ENCODE measurements at places on chromosomes 7 and 10. TPM values are rescaled to one million over a fixed set of nuclear protein-coding genes. Genes with fewer than 3 reads are reported as not detected.

The SAP25 gene
- 21.0 TPM for total RNA-seq

- no peak for DNase-seq
These were observed 465.5 kb upstream of the KLF6 start for GRCh38 chr10:4250587-4250887.

- DNase-seq, result no peak
These were observed 232.6 kb upstream of the FERD3L start for GRCh38 chr7:19377611-19378344.

The ASB15 gene
- not detected for total RNA-seq

The ARPC1B gene
- 758 TPM for total RNA-seq

- DNase-seq, result no peak
These were observed 87.8 kb downstream of the ABCC2 start for GRCh38 chr10:99870123-99870730.

DNA sequence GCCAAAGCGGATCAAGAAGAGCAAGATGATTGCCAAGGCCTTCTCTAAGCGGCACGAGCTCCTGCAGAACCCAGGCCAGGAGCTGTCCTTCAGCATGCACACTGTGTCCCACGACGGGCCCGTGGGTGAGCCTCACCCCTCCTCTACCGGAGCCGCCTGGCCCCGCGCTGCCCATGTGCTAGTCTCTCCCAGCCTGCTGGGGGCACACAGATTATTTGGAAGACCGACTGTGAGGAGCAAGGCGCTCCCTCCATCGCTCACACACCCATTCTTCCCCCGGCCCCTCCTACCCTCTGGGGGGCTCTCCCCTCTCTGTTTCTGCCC, 13.9 kb upstream of the AHCYL2 start:
- DNase-seq, result no peak

GRCh38 chr10:61929555-61929954, 28.1 kb downstream of the ARID5B start:
- no peak for DNase-seq

DNA sequence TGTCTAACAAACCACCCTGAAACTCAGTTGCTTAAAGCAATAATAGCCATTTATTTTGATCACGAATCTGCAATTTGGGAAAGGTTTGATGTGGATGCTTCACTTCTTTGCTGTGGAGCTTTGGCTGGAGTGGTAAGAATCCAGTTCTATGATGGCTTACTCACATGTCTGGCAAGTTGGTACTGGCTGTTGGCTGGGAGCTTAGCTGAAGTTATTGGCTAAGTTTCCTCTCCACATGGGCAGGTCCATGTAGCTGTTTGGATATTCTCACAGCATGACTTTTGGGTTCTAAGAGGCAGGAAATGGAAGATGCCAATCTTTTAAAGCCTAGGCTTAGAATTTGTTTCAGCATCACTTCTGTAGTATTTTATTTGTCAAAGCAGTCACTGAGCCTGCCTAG, 277.6 kb upstream of the NRP1 start:
- no peak for DNase-seq

DNA sequence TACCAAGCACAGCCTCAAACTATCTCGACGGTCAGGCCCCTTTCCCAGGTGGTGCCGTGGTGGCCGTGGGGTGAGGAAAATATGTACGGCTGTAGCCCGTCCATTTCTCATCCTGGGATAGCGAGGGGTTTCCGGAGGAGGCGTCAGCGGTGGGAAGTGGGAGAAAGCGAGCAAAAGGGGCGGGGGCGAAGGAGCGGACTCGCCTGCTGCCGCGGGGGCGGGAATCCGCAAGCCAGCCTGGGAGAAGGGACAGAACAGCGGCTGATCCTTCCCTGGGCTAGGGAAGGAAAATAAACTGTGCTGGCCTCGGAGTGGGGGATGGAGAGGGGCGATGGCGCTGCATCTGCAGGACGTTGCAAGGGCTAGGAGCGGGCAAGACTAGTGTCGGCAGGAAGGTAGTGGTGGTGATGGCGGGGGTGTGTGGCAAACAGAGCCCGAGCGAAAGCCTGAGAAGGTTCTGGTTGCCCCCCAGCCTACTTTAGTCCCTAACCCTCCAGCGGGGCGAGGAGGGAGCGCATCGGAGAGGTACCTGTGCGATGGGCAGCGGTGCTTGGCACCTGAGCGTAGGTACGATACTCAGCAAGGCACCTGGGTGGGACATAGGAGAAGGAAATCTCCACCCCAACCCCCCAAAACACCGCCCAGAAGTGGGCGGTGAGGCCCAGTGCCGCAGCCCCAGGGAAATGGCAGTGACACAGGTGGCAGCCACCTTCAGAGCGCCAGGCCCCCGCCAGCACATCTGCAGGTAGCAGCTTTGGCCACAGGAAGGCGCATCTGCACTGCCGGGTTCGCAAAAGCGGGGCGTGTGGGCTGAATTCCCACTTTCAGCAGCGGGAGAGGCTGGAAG, 49.9 kb upstream of the STEAP1B start:
- peak; percentile 88 for DNase-seq

The CDHR1 gene
- total RNA-seq, result 10.6 TPM

GRCh38 chr7:75639071-75639885, 99.5 kb downstream of the HIP1 start:
- DNase-seq, result peak; percentile 86

- DNase-seq, result no peak
These were observed 90.1 kb downstream of the CREB5 start for GRCh38 chr7:28502408-28502807.

- no peak for DNase-seq
These were observed 100.4 kb downstream of the RGS10 start for GRCh38 chr10:119441921-119442757.

- DNase-seq, result no peak
These were observed 28.3 kb downstream of the STMP1 start for GRCh38 chr7:135690566-135690965.

DNA sequence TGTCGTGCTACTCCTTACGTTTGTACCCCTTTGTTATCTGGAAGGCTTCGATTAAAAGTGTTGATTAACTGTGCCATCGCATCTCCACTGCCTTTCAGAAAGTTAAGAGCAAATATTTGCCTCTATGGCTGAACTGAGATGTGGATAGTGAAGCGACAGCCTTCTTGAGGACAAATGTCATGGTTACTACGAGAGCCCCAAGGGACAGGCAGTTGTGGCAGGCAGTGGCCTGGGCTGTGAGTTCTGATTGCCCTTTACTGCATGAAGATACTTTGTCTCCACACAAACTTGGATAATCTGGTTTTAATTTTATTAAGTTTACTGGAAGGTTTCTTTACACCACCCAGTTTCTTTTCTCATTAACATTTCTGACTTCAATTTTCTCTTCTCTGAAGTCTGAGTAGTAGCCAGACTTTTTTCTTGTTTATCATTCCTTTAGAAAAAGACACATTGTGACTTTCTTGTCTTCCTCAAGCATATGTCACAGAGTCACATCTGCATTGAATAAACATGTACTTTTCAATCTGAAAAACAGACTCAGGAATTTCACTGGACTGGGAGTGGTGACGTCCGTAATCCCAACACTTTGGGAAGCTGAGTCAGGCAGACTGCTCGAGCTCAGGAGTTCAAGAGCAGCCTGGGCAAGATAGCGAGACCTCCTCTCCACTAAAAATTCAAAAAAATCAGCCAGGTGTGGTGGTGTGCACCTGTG, 1.5 kb downstream of the TAS2R41 start:
- no peak for DNase-seq

GRCh38 chr10:16063350-16063749, 203.0 kb upstream of the MINDY3 start:
- DNase-seq, result no peak

The CLDN3 gene
- not detected for total RNA-seq

DNA sequence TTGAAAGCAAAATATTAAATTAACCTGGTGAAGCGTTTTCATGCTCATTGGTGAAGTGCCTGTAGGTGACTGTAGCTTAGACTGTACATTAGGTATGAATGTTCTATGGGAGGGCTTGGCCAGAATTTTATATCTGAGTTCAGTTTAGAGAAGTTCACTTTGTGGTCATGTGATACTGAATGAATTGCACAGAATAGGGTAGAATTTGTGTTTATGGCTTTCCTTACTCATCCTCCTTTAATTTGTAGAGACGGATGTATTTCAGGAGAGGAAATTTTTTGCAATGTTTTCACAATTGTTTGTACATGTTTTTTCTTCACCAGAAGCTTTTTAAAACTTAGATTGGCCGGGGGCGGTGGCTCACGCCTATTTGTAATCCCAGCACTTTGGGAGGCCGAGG, 32.3 kb downstream of the REEP3 start:
- DNase-seq, result no peak

- DNase-seq, result peak; percentile 86
These were observed 25.5 kb downstream of the FAM107B start for GRCh38 chr10:14749070-14749809.

DNA sequence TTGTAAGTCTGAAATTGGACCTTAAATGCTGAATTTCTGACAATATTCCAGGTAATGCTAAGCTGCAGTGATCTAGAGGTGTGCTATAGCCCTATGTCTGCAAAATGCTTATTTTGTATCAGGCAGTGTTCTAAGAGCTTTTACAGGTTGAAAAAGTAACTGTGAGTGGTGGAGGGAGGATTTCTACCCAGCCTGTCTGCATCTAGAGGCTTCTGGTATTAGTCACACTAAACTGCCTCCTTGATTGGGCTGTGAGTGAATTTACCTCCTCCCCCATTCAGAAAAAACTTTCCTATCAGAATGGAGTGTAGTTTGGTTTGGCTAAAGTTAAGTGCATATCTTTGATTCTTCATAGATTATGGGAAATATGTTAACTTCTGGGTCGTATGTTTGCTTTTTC, 56.8 kb downstream of the BBS9 start:
- DNase-seq, result no peak

- no peak for DNase-seq
These were observed 17.4 kb downstream of the FOXP2 start for GRCh38 chr7:114432061-114432460.

DNA sequence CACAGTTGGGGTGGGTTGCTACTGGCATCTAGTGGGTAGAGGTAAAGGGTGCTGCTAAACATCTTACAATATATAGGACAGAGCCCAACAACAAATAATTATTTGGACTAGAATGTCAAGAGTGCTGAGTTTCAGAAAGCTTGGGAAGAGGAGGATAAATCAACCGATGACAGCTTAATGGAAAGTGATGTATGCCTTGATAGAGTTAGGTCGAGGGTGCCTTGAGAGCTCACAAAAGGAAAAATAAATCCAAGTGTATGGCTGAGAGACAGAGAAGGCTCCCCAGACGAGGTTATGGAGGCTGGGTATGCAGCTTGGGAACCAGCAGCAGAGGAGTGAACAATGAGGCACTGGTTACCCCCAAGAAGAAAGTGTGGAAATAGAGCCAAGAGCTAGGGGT, 211.1 kb downstream of the HDAC9 start:
- no peak for DNase-seq

- no peak for DNase-seq
These were observed 240.3 kb downstream of the IPMK start for GRCh38 chr10:58027426-58027825.

- DNase-seq, result no peak
These were observed 47.4 kb downstream of the FHIP2A start for GRCh38 chr10:114868870-114869519.

The FAM131B gene
- total RNA-seq, result 0.74 TPM

The CPVL gene
- 141 TPM for total RNA-seq

- no peak for DNase-seq
These were observed 165.0 kb upstream of the ASAH2 start for GRCh38 chr10:50416181-50416824.

GRCh38 chr10:11020548-11020942, 2.9 kb downstream of the CELF2 start:
- no peak for DNase-seq

DNA sequence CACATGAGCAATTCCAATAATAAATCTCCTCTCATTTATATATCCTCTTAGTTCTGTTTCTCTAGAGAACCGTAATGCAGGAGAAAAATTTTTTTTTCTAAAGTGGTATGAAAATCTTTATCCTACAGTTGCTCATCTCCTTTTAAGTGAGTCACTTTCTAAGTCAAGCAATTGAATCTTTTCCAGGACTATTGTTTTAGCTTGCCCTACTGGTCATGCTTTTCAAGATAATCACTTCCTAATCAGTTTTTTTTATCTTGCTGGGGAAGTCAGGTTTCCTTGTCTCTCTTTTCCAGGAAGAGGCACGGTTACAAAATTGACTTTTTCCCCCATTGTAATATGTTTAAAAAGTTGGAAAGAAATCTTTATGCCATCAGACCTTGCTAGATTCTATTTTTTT, 44.0 kb downstream of the INPP5F start:
- DNase-seq, result no peak

- peak; percentile 70 for DNase-seq
These were observed 188.5 kb upstream of the SHH start for GRCh38 chr7:156000601-156001396.

DNA sequence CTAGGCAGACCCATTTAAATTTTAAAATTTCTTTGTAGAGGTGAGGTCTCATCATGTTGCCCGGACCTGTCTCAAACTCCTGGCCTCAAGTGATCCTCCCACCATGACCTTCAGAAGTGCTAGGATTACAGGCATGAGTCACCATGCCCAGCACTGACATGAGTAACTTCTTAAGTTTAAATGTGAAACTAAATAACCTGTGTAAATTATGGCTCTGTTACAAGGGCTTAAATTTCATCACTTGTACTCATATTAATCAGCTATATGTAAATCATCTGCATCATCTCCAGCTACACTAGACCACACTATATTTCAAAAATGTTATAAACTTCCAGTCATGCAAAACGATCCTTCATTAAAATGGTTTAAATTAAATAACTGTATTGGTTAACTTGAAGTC, 56.1 kb downstream of the ATAD1 start:
- DNase-seq, result no peak

DNA sequence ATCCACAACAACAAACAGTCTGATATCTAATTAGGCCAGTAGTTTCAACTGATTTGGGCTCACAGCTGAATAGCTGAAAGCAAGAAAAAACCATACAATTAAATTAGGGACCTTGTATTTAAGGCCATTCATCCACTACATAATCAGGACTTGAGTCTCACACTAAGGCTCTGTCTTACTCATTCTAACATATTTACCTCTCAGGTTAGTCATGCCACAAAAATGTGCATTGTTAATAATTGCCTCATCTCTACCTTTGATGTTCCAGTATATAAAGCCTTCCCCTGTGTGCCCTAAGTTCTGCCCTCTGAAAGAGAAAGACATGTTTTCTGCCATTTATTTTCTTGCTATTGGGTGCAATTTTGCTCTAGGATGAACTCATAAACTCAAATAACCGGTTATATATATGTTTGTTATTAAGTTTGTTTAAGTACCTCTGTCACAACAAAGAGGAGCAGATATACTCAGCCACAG, 5.3 kb upstream of the C1GALT1 start:
- DNase-seq, result no peak

GRCh38 chr10:111018021-111018420, 58.8 kb upstream of the ADRA2A start:
- no peak for DNase-seq

The RBP3 gene
- not detected for total RNA-seq

- DNase-seq, result no peak
These were observed 521.0 kb downstream of the SORCS1 start for GRCh38 chr10:106643473-106643872.

GRCh38 chr7:7207876-7208275, 25.5 kb downstream of the C1GALT1 start:
- no peak for DNase-seq

GRCh38 chr10:116208956-116209567, 63.9 kb downstream of the GFRA1 start:
- no peak for DNase-seq

- DNase-seq, result no peak
These were observed 31.1 kb downstream of the WASL start for GRCh38 chr7:123717689-123718088.

The SPDYE2B gene
- not detected for total RNA-seq
